ENCODE measurements at places on chromosomes 3 and 15.

- DNase-seq: no peak
These were observed 578 bp downstream of the LACTB start for GRCh38 chr15:63122002-63122875.

DNA sequence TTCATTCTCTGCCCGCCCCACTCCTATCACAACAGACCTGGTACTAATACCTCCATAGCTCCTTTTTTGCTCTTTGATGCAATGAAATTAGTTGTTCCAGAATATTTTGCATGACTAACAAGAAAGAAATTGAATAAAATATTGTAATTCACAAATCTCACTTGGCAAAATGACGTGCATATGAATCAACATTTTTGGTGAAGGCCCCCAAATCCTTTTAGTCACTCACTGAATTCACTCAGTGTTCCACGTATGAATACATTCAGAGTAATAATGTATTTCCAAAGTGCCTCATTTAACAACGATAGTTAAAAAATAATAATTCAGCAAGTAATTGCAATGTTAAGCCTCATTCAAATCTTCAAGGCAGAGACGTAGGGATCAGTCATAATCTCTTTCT is 148.6 kb upstream of the STRIT1 start:
- DNase-seq: no peak

DNA sequence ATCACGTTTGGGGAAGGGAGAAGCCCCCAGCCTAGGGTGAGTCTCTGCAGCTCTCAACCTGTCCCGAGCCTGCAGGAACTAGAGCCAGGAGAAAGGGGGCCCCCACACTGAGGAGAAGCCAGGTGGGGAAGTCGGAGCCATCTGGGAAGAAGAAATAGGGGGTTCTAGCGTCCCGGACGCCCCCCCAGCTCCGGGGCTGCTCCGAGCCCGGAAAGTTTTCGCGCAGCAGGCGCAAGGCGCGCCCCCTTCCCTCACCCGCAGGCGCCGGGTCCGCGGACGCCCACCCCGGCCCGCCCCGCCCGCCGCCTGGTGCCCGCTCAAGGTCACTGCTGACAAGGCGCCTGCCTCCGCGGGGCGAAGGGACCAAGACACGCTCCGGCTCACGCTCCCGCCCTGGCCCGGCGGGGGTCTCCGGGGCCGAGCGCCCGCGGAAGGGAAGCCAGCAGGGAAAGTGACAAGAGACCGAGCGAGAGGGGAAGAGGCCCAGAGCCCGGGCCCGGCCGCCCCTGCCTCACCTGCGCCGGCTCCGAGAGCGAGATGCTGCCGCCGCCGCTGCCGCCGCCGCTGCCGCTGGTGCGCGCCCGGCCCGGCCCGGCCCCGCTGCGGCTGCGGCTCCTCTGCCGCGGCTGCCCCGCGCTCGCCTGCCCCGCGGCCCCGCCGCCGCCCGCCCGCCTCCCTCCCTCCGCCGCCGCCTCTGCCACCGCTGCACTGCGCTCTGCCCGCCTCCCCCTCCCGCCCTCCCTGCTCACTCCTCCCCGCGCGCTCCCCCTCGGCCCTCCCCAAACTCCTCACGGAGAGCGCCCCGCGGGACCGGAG is 108.4 kb upstream of the SLC6A11 start:
- DNase-seq: no peak

DNA sequence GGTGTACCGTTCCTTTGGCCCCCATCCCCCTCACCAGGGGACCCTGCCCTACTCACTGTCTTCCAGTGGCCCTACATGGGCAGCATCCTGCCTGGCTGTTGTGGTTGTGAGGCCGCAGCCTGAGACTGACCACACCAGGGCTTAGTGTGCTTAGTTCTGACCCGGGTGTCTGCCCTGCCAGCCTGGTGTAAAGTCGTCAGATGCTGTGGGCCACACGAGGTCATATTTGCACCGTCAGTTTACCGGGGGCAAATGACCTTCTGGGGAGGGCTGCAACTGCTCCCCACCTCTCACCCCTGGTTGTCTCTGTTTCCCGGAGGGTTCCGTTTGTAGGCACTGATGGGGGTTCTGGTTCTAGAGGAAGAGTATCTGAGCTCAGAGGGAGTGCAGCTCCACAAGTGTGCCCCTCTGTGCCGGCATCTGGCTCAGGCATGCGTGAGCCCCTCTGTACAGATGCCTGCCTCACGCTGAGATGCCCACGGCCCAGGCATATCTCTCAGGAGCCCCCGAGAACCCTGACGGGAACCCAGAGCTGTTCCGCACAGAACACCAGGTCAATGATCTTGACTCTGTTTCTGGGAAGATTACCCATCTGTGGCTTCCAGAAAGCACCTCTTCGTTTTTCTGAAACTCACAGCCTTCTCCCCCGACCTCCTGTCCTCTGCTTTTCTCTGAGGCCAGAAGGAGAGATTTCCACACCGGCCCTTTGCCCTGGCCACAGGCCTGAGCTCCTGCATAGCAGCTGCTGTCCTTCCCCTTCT is 19.2 kb downstream of the KLF13 start:
- no peak for DNase-seq

- DNase-seq: no peak
These were observed 6.4 kb upstream of the GALK2 start for GRCh38 chr15:49163678-49164077.

- no peak for DNase-seq
These were observed 53.3 kb downstream of the PPARG start for GRCh38 chr3:12342151-12342550.

GRCh38 chr3:52892625-52893311 is 4.6 kb downstream of the STIMATE start:
- no peak for DNase-seq

GRCh38 chr15:99169769-99170311 is 65.0 kb downstream of the SYNM start:
- DNase-seq: no peak

GRCh38 chr3:14093831-14094230 is 30.8 kb downstream of the CHCHD4 start:
- DNase-seq: no peak

GRCh38 chr3:124883766-124884473 is 3.2 kb downstream of the ITGB5 start:
- DNase-seq: no peak

- DNase-seq: no peak
These were observed 16.3 kb downstream of the CCR3 start for GRCh38 chr3:46258525-46258924.

- DNase-seq: no peak
These were observed 91.0 kb downstream of the FOXP1 start for GRCh38 chr3:71492566-71492965.

- no peak for DNase-seq
These were observed 351.3 kb downstream of the FOXP1 start for GRCh38 chr3:71232175-71232679.

DNA sequence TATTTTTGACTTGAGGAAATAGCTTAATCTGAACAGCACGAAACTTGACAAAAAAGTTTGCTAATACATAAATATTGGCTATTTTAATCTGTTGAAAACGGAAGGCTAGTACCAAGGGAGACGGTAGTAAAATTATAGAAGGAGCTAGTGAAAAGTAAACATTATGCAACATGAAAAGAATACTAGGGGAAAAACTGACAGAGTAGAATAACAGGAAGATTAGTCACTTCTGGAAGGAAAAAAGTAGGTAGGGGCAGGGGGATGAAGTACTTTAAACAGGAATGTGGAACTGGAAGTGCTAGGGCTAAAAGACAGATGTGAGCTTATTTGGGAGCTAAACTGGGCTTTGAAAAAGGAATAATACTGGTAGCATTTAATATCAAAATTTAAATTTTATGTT is 60.1 kb downstream of the MBNL1 start:
- DNase-seq: peak; percentile 29

- DNase-seq: peak; percentile 1
These were observed 40.2 kb upstream of the PYGO1 start for GRCh38 chr15:55628369-55628730.

DNA sequence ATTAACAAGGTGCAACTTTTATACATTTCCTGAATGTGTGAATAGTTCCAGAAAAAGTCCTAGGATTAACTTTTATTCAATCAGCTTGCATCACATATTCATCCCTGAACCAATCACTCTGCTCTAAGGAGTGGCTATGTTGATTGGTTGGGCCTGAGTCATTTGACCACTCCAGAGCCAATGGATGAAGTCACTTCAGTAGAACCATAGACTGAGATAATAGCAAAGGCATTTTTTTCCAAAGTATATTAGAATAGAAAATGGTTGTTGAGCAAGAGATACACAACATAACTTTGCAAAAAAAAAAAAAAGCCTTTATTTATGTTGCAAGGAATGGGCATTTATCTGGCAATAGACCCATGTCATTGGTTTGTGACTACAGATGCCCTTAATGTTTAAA is 55.5 kb upstream of the AGTR1 start:
- DNase-seq: no peak

DNA sequence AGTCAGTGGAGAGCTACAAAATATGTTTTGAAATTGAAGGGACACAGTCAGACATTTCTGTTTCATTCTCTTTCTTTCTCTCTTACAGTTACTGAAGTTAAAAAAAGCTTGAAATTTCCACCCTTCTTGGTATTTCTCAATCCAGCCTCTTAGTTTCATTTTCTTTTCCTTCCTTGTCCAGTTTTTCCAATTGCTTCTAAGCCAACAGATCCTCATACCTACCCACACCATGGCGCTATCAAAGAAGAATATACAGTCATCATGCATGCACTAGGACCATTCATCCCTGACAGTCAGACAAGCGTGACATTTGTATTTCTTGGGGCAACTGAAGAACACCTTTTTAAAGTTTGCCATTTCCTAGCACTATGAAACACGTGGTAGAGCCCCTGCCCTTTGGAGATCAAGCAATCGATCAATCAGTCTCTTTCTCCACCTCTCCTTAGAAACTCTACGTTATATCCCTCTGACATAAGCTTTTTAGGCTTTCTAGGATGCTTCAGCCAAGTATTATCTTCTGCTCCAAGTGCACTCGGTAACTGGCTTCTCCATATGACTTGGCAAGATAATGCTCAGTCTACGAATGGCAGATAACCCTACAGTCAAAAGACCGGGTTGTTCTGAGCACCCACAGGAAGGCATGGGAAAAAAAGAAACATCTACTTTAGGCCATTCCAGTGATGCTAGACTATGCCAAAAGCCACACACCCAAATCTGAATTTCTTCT is 65.4 kb downstream of the FBN1 start:
- DNase-seq: no peak

DNA sequence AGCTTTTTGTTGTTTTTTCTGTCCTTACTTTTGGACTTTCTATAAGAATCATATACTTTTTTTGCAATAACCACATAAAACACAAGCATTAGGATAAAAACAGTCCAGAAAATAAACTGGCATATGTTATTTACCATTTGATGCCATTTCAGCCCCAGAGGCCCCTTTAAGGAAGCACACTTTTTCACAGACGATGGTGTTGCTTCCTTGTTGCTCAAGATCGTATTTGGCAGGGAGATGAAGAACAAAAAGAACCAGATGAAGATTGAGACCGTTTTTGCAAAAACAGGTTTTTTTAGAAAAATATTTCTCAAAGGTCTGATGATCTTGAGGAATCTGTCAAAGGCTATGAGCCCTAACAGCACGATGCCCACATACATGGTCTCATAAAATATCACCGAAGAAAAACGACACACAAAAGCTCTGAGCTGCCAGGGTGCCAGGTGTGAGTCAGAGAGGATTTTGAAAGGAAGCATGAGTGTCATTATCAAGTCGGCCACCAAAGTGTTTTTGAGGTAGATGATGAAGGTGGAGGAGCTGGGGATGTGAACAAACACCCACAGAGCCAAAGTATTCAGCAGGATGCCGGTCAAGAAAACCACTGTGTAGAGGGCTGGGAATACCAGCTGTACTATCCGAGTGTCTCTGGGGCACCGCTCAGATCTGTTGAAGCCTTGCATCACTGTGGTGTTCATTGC is 902 bp downstream of the P2RY13 start:
- no peak for DNase-seq

DNA sequence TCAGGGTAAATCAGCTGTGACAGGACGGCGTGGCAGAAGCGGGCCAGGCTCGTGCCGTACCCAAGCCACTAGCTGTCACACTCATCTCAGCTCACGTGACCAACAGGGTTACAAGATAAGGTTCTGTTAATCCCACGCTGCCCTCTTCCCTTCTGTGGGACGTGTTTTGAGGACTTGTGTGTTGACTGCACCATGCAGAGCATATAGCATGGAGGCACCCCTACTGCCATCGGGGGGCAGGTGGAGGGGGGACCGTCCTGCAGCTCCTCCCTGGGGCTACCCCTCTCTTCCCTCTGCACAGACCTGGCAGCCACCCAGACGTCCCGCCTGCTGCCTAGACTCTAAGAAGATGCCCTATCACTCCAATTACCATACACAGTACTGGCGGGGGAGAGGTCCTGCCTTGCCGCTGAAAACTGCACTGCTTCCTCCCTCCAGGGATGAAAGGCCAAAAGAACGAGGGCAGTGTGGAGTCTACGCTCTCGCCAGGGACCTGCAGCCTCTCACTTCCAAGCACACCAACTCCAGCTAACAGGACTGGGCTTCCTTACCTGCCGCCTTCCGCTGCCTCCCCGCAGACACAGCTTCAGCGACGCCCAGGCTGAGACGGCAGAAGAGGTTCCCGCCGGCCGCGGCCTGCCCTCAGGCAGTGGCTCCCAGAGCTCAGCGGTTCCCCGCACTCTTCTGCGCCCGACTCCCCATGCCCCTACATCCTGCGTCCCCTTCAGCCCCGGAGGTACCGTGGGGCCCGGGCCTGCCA is at the start of gene TNK2:
Gene TNK2 (minus strand): TSS at position 618 of the 760 bp plus-strand sequence. CDS start 19,963 bp downstream, outside the sequence.
- DNase-seq: no peak

DNA sequence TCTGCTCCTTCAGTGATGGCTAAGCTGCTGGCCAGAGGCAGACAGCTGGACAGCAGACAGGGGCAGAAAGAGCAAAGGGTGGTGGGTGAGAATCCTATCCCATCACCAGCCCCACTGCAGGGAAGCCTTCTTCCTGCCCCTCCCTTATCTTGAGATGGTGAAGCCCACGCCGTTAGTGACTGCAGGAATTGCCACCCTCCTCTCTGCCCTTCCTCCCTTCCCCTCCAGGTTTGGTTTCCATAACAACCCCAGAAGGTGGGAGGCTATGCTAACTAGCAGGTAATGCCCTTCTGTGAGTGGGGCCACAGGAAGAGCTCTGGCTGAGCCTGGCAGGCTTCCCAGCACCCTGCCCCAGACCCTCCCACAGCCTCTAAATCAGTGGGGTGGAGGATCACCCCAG is 32.8 kb downstream of the SCN5A start:
- no peak for DNase-seq

DNA sequence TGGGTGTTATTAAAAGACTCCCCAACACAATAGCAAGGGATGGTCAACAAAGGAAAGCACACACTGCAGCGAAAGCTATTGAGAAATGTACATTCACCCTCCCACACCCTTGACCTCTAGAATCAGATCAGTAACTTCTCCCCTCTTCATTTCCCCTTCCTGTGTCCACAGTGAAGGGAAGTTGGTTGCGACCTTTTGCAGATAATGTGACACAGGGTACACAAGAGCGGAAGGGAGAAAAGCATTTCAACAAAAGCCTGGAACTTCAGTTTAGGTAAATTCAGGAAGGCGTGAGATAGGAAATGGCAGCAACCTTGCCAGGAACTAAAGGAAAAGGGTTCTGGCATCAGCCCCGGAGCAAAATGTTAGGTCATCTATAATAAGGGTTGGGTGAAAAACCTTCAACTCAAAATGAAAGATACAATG is 899.8 kb downstream of the MCTP2 start:
- no peak for DNase-seq

DNA sequence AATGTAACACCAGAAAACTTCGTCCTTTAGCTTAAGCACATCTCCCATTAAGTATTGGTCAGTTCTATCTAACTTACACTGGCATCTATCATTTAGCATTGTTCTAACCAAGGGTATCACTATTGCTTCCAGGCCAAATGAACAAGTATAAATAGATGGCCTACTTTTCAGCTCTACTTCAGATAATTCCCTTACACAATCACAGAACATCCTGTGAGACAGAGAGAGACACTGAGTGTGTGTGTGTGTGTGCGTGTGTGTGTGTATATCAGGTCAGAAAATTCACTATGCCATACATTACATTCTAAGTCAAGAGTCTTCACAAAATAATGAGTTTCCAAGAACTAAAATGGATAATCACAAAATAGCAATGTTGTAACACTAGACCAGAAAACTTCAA is 39.1 kb downstream of the SCAPER start:
- no peak for DNase-seq

All from skin of body (tissue), 3 donors.